ENCODE measurements at places on chromosomes 12 and 14.

- DNase-seq: no peak
These were observed 62.4 kb upstream of the PSMC1 start for GRCh38 chr14:90193925-90194324.

DNA sequence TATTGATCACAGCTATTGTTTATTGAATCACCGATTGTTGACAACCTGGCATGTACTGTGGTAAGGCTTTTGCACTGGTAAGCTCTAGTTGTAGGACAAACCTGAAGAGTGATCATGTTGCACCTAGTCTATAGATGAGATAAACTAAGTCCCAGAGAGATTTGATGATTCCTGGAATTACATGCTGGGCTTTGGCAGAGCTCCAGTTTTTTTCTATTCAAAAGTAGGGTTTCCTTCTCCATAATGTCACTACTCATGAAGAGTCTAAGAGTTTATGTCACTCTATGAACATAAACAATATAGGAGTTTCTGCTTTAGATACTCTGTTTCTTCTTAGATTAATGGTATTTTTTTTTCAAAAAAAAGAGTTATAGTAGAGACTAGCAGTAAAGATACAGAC is 72.0 kb downstream of the BMP4 start:
- DNase-seq: no peak

GRCh38 chr14:69490219-69490918 is 5.8 kb downstream of the PLEKHD1 start:
- DNase-seq: no peak

DNA sequence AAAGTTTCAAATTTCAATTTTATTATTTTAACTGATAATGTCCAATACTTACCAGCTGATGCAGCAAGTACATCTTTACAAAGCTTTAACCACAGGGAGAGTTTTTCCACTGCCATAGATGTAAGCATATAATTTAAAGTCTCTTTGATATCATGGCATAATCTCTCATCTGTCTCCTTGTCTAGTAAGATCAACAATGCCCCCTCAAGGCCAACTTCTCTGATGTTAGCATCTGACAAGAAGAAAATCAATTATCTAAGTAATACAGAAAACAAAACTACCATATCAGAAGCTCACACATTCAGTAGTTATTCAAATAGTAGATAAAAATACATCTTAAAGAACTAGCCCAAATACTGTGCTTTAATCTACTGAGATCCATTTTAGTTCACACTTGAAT is 94.2 kb downstream of the HEATR5A start:
- no peak for DNase-seq

- DNase-seq: no peak
These were observed 86.3 kb downstream of the PLEKHG3 start for GRCh38 chr14:64790478-64790877.

GRCh38 chr12:97425380-97425779 is 37.2 kb upstream of the RMST start:
- no peak for DNase-seq

DNA sequence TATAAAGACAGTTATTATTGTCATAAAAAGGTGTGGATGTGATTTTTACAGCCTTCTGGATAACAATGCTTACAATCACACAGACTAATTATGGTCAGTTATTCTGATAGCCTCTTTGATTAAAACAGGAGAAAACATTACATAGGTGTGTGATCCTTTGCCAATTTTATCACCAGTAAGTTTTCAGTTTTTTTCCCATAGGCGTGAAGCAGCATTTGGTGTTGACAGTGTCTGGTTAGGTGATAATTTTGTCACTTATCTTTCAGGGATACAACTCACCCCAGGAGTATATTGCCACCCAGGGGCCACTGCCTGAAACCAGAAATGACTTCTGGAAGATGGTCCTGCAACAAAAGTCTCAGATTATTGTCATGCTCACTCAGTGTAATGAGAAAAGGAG is 208.8 kb downstream of the EPS8 start:
- no peak for DNase-seq

- DNase-seq: no peak
These were observed 79.0 kb downstream of the VWF start for GRCh38 chr12:6045438-6045837.

- no peak for DNase-seq
These were observed 1.0 kb upstream of the KDM2B start for GRCh38 chr12:121581686-121582429.

- DNase-seq: no peak
These were observed 147.9 kb upstream of the HIF1A start for GRCh38 chr14:61547186-61548069.
